ENCODE measurements at places on chromosomes 3 and 15.

- no peak for DNase-seq
These were observed 1072.7 kb downstream of the EPHA3 start for GRCh38 chr3:90180096-90180495.

- DNase-seq: no peak
These were observed 22.6 kb upstream of the BDH1 start for GRCh38 chr3:197578376-197578775.

GRCh38 chr15:40157778-40158447 lies 3.0 kb upstream of the BUB1B start:
- no peak for DNase-seq

GRCh38 chr3:45064512-45065372 lies 38.6 kb downstream of the CLEC3B start:
- peak; percentile 70 for DNase-seq

DNA sequence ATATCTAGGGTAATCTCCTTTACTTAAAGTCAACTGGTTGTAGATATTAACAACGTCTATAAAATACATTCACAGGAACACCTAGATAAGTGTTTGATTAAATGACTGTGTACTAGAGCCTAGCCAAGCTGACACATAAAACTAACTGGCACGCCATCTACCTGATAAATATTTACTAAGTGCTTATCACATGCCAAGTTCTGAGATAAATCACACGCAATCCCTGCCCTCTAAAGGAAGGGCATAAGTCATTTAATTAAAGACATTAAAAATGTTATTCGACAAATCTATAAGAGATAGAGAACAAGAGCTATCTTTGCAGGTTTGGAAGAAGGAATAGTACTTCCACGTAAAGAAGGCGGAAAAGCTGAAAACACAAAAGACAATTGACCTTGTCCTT lies 11.1 kb upstream of the MB21D2 start:
- DNase-seq: no peak

- no peak for DNase-seq
These were observed 14.6 kb upstream of the SEC62 start for GRCh38 chr3:169952045-169952444.

DNA sequence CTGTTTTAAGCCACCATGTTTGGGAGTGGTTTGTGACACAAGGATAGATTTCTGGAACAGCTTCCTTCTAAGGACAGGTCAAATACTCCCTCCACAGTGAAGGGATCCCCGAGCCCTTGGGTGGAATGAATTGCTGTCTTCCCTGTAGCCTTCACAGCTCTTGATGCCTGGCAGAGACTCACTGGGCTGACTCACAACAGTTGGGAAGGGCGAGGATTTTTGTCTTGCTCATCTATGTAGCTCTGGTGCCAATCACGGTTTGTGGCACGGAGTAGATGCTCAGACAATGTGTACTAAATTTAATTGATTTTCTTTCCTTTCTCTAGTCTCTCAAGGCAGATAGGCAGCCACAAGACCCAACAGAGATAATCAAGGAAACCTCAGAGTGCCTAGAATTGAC lies 27.0 kb downstream of the CRYGS start:
- no peak for DNase-seq

DNA sequence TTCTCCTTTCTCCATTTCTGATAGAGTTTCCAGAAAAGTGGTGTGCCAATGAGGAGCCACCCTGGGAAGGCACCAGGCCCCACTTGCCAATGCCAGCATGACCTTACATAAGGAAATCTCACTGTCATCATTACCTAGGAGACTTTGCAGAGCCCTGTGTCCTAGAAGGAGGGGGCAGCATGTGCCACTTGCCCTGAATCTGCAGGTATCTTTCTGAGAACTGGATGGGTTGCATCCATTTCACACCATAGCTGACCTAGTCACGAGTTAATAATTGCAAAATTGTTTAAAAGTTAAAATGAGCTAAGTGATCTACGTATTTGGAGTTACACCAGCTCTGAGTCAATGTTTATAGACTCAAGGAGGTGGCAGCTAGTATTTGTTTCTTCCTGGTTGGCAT lies 14.3 kb downstream of the CA12 start:
- DNase-seq: no peak

DNA sequence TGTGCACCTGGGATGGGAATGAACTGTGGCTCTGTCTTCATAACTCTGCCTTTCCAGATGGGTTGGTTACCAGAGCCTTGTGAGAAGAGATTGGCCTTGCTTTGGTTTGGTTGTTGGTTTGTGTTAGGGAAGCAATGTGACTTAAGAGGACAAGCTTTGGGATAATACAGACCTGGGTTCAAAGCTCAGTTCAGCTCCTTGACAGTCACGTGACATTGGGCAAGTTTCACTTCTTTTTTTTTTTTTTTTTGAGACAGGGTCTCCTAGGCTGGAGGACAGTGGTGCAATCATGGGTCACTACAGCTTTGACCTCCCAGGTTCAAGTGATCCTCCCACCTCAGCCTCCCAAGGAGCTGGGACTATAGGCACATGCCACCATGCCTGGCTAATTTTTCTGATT lies 42.7 kb downstream of the CORO2B start:
- no peak for DNase-seq

GRCh38 chr15:35626571-35627318 lies 80.8 kb upstream of the DPH6 start:
- DNase-seq: no peak

GRCh38 chr15:65980824-65981456 lies 111.6 kb downstream of the RAB11A start:
- DNase-seq: no peak

- no peak for DNase-seq
These were observed 159.9 kb downstream of the OCA2 start for GRCh38 chr15:27939246-27939645.

DNA sequence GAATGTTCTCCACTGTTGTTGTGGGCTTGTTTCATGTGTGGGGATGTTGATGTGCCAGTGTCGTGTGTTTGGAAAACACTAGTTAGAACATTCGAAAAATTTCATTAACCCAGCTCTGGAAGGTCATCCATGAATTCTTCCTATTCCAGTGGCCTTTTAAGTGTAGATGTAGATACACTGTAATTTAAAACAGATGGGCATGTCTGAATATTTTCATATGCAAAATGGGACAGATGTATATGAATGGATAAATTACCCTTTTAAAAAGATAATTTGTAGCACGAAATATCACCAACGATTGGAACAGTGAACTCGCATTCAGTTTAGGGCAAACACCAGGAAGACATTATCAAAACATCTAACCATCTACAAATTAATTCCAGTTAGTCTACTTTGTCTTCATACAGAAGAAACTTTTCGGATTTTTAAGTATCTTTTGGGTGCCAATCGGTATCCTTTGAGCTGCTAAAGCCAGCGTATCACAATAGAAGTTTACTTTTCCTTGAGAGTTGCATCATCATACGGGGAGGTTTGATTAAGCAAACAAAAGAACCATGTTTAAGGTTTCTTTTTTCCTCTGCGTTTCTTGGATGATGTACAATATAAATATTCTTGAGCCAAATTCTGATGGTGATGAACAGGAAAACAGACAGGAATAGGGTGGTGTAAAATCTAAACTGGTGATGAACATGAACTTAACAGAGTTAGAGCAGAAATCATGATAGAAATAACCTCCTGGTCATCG lies 528.1 kb downstream of the FOXP1 start:
- DNase-seq: no peak

GRCh38 chr3:179113903-179114302 lies 34.3 kb upstream of the PIK3CA start:
- no peak for DNase-seq

- no peak for DNase-seq
These were observed 272.2 kb upstream of the CFAP20DC start for GRCh38 chr3:59321881-59322540.

- DNase-seq: no peak
These were observed 12.4 kb downstream of the ACTC1 start for GRCh38 chr15:34782901-34783300.

DNA sequence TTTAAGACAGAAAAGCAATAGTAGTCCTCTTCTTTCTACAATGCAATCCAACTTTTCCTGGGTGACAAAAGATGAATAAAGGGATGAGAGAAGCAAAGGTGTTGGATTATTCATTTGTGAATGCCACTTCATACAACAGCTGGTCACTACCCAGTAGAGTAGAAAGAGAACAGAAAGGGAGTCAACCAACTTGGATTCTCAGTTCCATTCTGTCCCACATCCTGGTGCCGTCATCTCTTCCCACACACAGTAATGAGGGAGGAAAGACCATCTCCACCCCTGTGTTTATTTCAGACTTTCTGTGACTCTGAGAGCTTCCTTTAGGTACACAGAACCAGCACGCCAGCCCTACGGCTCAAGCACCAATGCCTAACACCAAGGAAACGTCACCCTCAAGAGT lies 71.0 kb downstream of the FOXP1 start:
- no peak for DNase-seq

- no peak for DNase-seq
These were observed 380.5 kb upstream of the CFAP20DC start for GRCh38 chr3:59430341-59430740.

GRCh38 chr15:84818261-84819131 lies 1.3 kb downstream of the ALPK3 start:
- DNase-seq: no peak

- no peak for DNase-seq
These were observed 15.0 kb upstream of the PSMD6 start for GRCh38 chr3:64038253-64038767.

- no peak for DNase-seq
These were observed 103.2 kb upstream of the IQSEC1 start for GRCh38 chr3:13176445-13176844.

- DNase-seq: no peak
These were observed 106.9 kb upstream of the SLCO2A1 start for GRCh38 chr3:134136604-134137003.

DNA sequence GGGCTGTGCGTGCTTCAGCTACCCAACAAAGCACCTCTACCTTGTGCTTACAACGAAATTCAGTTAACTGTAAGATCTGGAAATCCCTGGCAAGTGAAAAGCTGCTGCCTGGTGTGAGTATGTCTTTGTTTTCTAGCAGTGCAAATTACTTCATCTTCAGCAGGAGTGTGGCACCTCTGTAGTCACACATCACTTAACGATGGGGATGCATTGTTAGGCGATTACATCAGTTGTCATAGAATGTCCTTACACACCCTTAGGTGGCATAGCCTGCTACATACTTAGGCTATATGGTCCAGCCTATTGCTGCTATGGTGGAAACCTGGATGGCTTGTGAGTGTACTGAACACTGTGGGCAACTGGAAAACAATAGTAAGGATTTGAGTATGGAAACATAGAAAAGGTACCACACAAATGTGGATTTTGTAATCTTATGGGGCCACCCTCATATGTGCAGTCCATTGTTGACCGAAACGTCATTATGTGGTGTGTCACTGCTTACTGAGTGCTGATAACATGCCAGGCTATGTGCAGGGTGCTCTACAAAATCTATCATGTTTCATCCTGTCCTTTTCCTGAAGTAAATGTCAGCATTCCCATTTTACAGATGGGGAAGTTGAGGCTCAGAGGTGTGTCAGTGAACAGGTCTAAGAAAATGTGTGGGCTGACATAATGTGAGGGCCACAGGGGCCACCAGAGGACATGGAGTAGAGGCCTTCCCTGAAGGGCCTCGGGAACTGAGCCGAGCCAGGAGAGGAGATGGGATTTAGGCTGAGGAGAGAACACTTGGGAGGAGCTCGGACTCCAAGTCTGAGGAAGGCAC lies 173.5 kb downstream of the VGLL4 start:
- DNase-seq: no peak

DNA sequence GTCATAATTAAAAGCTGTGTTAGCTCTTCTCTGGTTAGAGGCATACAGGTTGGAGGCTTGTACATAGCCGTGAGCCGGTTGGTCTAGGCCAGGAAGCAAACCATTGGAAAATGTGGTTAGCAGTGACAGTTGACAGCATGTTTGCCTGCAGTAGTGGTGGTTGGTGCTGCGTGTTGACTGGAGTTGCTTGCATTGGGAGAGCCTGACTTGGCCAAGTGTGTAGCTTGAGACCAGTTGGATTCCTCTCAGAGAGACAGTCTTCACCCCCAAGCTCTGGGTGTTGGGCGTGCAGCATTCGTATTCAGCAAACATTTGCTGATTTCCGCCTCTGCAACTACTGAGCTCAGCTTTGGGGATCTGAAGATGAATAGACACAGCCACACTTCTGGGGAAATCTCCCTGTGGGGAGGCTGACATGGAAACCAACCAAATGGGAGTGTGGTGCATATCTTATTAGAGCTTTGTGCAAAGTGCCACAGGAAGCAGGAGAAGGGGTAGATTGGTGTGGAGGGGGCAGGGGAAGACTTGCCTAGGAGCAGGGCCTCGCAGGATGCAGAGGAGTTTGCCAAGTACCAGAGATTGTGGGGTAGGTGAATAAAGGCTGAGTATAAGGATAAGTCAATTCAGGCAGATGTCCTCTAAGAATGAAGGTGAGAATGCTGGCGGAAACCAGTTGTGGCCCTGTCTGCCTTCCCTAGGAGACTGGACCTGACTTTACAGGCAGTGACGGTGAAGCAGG lies 83.5 kb downstream of the IGF1R start:
- DNase-seq: no peak

- DNase-seq: no peak
These were observed 412.8 kb downstream of the PYDC2 start for GRCh38 chr3:191873736-191874135.

- no peak for DNase-seq
These were observed 58.9 kb downstream of the EIF3J start for GRCh38 chr15:44595656-44596510.

- DNase-seq: no peak
These were observed 170.5 kb upstream of the POU1F1 start for GRCh38 chr3:87446849-87447387.

DNA sequence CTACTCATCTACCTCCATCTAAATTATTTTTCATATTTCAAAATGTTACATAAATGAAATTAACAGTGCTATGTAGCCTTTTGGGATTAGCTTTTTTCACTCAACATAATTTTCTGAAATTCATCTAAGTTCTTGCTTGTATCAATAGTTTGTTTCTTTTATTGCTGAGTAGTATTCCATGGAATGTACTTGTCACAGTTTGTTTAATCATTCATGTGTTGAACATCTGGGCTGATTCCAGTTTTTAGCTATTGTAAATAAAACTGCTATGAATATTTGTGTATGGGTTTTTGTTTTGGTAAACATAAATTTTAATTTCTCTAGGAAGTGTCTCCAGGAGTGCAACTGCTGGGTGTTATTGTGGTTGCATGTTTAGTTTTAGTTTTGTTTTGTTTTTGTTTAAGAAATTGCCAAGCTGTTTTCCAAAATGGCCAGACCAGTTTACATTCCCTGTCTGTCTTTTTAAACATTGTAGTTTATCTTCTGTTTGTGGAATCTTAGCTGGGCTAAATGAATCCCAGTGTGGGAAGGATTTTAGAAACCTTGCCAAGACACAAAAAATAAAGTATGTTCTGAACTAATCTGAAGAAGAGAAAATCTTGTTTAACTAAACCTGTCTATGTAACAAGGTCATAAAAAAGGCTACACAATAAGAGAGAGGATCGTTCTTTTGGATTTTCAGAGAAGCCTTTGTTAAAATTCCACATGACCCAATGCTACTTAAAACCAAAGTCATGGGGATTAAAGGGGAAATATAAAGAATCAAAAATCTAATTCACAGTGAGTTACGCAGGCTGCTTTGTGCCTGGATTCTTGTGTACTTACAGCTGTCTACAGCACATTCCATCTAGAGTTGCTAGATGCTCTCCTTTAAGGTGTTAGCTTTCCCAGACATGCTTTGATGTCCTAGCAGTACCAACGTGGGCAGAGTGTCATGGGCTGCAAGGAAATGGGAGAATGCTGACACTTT lies 129.2 kb upstream of the SUCLG2 start:
- DNase-seq: no peak

GRCh38 chr3:85589145-85589544 lies 630.4 kb downstream of the CADM2 start:
- no peak for DNase-seq

Measured in CD4-positive, alpha-beta T cell treated with Interleukin-2 at 100 ng/mL for 4 hours (primary cell).